CD4-positive, alpha-beta T cell treated with Interleukin-17A for 4 hours (primary cell): ENCODE measurements at places on chromosomes 5 and 9.

- no peak for DNase-seq
Observed at GRCh38 chr5:56464935-56465768, 232.0 kb upstream of the ANKRD55 start.

DNA sequence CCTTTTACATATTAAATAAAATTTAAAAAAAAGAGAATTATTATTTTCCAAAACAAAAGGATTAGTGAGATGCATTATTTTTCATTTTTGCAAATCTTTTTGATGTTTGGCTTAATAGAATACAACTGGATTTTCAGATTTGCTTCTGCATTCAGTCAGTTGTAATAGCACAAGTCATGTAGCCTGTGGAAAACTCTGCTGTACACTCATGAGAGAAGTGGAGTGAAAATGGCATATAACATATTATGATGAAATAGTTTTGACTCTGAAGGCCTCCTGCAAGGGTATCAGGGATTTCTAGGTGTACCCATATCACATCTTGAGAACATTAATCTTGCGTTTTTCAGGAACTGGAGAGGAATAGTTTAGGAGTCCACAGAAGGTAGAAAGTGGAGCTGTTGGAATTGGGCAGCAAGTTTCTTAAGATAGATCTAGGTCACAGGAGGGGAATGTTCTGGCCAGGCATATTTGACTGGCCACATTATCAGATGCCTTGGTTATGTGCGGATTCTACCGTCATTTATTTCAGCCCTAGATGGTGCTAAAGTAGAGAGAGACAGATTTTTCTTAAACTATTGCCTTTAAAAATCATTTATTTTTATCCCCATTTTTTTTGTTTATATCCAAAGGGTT is 16.4 kb downstream of the LNPEP start:
- no peak for DNase-seq

- DNase-seq, result no peak
Observed at GRCh38 chr9:69757996-69758675, 1.7 kb downstream of the PTAR1 start.

DNA sequence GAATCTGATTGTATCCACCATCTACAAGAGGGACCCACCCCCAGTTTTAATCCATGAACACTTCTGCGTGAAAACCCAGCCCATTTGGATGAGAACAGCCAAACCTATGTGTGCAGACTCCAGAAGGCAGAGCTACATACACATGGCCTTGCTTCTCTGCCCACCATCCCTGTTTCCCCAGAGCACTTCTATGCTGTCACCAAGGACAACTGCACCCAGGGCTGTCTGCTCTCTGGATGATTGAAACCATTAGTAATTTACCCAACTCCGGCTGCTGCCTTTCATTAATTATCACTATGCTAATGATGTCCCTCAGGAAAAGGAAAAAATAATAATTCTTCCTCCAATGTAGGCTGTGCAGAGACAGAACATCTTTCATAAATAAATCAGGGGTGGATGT is 8.9 kb downstream of the CARTPT start:
- DNase-seq, result no peak

DNA sequence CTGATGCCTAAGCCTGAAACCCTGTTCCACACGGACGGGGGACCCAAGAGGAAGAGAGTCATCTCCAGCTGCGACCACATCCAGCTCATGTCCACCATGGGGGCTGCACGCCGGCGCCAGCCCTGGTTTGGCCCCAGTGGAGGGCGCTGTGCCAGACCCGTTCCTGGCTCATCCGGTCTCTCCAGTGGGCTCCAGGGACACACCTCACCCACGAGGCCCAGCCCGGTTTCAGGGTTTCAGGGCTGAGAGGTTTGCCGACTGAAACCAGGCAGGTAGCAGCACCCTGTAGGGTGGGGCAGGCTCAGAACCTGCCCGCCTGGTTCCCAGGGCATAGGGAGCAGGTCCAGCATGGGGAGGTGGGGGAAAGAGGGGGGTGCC is 71.4 kb upstream of the STXBP1 start:
- DNase-seq, result no peak

- DNase-seq, result no peak
Observed at GRCh38 chr5:172303572-172304335, 20.2 kb upstream of the UBTD2 start.

DNA sequence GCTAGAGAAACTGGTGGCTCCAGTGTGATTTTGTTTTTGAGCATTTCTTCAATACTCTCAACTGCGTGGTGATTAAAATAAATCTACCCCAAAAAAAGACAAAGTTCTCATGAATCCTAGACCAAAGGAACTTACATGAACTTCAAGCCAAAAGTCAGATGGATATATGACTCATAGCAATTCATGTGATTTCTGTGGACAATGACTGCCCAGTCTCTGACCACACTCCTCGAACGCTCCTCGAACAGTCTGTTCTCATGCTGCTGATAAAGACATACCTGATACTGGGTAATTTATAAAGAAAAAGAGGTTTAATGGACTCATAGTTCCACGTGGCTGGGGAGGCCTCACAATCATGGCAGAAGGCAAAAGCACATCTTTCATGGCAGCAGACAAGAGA is 46.4 kb upstream of the CEP78 start:
- DNase-seq, result no peak

GRCh38 chr5:128799945-128800344 is 165.3 kb upstream of the SLC27A6 start:
- DNase-seq, result no peak

DNA sequence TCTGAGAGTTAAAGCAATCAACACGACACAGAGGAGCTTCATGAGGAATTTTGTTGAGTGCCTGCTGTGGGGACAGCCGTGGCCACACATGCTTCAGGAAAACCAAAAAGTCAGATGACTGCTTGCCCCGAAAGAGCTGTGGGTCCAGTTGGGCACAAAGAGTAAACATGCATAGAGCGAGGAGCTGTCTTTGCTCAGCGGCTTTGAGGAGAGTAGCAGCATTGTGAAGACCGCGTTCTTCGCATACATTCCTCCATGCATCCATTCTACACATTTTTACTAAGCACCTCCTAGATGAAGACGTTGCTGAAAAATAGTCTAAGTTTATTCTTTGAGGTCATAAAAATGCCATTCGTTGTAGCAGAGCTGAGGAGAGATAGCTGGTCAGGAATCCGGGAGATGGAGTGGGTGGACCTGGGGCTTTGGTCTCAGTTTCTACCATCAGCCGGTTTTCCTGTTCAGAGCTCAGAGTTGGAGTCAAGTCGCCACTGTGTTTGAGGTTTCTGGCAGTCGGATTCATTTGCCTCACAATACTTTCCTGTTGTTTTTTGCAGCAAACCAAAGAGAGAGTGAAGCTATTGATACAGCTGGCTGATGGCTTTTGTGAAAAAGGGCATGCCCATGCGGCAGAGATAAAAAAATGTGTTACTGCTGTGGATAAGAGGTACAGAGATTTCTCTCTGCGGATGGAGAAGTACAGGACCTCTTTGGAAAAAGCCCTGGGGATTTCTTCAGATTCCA is 194.5 kb upstream of the OTULINL start:
- no peak for DNase-seq

GRCh38 chr5:6765612-6766525 is 52.6 kb downstream of the TENT4A start:
- DNase-seq, result peak; percentile 70

DNA sequence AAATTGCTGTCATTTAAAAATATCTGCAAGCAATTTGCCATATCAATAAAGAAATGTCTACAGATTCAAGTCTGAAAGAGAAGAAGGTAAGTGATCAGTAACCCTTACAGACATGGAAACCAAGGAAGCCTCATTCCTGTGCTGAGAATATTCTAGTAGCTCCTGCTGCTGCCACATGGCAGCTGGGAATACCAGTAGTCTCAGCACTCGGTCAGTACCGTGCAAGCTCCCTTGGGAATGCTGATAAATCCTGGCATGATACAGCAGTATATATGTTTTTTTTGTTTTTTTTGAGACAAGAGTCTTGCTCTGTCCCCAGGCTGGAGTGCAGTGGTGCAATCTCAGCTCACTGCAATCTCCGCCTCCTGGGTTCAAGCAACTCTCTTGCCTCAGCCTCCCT is 27.9 kb downstream of the NANS start:
- DNase-seq, result no peak

GRCh38 chr9:96158909-96159575 is 142.9 kb downstream of the HSD17B3 start:
- DNase-seq, result no peak

DNA sequence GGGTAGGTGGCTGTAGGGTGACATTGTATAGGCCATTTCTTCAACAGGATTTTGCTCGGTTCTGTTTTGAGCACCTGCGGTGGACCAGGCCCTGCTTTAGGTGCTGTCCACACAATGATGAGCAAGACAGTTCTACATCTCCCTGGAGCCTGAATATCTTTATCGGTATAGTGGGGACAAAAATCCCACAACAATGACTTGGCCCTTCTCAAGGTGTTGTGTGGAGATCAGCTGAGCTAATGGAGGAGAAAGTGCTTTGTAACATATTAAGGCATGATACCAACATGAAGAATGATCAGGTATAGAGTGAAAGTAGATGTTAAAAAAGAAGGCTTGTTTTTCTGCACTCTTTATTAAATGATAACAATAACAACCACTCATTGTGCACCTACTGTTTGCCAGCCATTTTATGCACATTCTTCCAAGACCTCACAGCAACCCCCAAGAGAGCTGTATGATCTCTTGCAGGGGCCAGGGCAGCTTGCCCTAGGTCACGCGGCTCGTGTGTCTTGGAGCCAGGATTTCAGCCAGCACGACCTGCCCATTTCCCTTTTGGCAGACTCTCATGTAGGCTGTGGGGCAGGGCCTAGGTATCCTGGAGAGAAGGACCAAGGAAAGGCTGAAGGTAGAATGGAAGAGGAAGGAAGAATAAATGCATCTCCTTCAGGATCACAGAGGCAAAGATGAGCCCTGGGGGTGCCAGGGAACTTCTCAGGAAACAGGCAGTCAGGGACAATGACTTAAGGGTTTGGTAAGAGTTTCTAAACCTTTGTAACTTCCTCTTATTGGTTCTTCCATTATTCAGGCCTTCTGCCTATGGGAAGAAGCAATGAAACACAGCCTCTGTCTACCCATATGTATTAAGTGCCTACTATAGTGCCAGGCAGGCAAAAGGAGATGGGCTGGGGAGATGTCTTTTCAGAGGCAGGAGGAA is 50.0 kb upstream of the PPARGC1B start:
- no peak for DNase-seq

GRCh38 chr5:155761502-155761901 is 565.5 kb upstream of the SGCD start:
- DNase-seq, result no peak

- no peak for DNase-seq
Observed at GRCh38 chr9:124855566-124855943, 2.3 kb downstream of the WDR38 start.

GRCh38 chr5:1297243-1297642 is 2.4 kb upstream of the TERT start:
- no peak for DNase-seq

DNA sequence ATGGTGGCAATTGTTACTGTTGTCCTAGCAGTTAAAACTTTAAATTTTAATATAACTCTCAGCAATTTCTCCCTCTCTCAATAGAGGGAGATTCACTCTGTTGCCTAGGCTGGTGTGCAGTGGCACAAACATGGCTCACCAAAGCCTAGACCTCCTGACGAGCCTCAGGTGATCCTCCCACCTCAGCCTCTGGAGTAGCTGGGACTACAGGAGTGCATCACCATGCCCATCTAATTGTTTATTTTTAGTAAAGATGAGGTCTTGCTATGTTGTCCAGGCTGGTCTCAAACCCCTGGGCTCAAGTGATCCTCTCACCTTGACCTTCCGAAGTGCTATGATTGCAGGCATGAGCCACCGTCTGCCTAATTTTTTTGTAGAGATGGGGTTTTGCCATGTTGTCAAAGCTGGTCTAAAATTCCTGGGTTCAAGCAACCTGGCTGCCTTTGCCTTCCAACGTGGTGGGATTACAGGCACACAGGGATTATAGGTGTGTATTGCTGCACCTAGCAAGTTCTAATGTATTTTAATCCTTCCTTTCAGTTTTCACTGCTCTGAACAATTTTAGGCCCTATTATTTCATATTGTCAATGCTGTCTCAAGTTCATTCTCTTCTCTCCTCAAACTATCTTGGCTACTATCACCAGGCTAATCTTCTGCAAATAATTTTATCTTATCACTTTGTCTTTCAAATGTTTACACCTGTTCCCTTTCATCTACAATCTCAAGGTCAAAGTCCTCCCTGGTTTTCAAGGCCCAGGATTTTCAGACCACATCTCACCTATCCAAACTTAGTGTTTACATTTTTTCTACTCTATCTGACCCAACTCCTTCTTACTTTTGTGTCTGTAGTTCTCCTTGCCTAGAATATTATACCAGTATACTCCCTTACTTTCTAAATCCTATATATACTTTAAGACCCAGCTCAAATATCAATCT is 18.9 kb downstream of the ALDH1A1 start:
- DNase-seq, result no peak

DNA sequence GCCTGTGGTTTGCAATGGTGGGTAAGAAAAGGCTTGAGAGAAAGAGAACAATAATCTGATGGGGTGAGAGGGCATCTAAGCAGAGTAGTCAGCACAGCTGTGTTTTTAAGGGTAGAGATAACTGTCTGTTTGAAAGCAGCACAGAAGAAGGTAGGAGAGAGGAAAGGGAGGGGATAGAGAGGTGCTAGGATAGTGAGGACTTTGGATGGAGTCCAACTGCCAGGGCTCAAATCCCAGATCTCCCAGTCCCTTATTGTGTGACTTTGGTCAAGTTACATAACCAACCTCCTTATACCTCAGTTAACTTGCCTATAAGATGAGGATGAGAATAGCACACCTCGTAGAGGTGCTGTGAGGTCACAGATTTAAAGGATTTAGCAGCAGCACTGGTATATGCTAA is 55.6 kb downstream of the GPR21 start:
- DNase-seq, result no peak

- no peak for DNase-seq
Observed at GRCh38 chr5:51829230-51829629, 446.0 kb downstream of the ISL1 start.

- DNase-seq, result no peak
Observed at GRCh38 chr5:139662617-139663016, 14.5 kb downstream of the CXXC5 start.

DNA sequence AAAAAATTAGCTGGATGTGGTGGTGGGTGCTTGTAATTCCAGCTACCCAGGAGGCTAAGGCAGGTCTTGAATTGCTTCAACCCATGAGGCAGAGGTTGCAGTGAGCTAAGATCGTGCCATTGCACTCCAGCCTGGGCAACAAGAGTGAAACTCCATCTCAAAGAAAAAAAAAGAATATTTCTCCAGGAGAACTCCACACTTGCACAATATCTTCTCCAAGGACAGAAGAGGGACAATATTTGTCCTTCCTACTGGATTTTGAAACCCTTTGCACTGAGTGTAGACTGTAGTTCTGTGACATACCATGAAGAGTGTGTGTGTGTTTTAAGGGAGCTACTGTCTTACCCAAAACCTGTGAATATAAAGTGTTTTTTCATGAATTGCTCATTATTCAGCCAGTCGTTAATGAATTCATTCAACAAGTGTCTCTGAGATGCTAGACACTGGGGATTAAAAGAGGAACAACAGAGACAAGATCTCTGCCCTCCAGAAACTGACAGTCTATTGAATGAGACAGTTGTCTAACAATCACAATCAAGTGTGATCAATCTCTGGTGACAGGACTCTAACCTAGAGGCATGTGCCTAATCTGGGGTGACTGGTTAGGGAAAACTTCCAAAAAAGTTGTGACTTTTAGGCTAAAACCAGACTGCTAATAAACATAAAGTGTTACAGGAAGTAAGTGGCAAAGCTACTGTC is 9.8 kb upstream of the UBE2D2 start:
- no peak for DNase-seq

GRCh38 chr5:133451926-133452325 is 160.4 kb downstream of the FSTL4 start:
- no peak for DNase-seq

- no peak for DNase-seq
Observed at GRCh38 chr5:8905021-8905420, 640.9 kb downstream of the SEMA5A start.
